ENCODE measurements at places on chromosomes 16 and 17.

DNA sequence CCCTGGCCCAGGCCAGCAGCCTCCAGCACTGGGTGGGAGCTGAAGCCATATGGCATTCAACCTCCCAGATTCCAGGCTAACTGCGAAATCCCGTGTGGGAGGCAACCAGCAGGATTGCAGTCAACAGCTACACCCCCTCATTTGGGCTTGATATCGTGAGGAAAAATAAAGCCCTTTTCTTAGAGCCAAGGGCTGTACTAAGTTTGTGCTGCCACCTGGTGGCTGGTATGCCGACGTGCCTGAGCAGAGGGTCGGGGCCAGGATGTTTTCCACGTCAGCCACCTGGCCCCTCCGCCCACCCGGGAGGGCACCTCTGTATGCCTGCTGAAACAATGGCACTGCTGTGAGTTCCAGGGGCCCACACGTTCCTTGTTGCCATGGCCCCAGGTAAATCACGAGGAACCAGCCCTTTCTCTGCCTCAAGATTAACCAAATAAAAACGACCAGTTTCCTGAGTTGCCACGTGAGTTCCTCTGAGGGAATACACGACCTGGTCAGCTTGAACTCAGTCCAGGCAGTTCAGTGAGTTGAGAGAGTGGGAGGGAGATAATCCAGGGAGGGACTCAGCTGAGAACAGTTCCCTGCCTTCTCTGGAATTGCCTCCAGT lies 9.0 kb downstream of the TMEM98 start:
- peak; percentile 67 for ATAC-seq

GRCh38 chr16:6096931-6097670 lies 999.5 kb upstream of the EEF2KMT start:
- ATAC-seq: no peak

- no peak for ATAC-seq
These were observed 70.7 kb downstream of the RPTOR start for GRCh38 chr17:80615376-80615775.

- ATAC-seq: no peak
These were observed 306.1 kb upstream of the XYLT1 start for GRCh38 chr16:17776888-17777287.

DNA sequence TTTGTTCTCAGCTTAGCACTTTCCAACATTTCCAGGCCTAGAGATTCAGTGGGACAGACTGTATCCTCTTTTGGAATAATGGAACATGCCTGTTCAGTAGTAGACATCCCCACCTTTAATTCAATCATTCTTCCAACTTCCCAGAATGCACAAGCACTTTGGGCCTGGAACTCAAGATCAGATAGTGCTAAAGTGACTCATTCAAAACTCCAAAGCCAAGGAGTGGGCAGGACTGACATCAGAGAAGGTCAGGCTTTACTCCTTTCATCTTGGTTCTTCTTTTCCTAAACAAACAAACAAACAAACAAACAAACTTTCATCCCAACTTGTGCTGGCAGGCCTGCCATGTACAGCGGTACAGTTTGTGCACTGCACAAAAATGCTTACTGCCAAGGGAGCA lies 172.0 kb downstream of the AXIN2 start:
- ATAC-seq: no peak

- no peak for ATAC-seq
These were observed 53.3 kb upstream of the ACSF3 start for GRCh38 chr16:89040391-89040790.
